PC-9 (cell line): ENCODE measurements at places on chromosomes 1 and 21.
A peak's percentile ranks its signal among the peaks of the same experiment; 100 is the strongest.

GRCh38 chr1:107357376-107357775 is 216.5 kb downstream of the NTNG1 start:
- no peak for DNase-seq

- DNase-seq, result no peak
Measured at GRCh38 chr1:161182214-161182613, 4.9 kb upstream of the B4GALT3 start.

DNA sequence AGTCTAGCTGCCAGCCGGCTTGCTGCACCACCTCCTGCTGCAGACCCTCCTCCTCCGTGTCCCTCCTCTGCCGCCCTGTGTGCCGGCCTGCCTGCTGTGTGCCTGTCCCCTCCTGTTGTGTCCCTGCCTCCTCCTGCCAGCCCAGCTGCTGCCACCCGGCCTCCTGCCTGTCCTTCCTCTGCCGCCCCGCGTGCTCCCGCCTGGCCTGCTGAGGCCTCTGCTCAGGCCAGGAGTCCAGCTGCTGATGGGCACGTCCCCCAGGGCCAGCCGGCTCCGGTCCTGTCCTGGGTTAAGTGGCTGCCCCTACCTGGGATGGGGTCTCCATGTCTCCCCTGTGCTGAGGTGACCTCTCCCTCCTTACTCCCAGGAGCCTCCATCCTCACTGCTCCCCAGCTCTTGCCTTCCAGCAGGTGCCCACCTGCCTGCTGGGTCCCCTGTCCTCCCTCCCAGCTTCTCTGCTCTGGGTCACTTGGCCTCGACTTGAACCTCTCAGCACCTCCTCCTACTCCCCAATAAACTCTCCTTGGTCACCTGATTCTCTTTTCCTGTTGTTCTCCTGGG is 870 bp downstream of the KRTAP10-8 start:
- no peak for DNase-seq

GRCh38 chr1:244074559-244075171 is 23.6 kb downstream of the ZBTB18 start:
- DNase-seq, result no peak

- DNase-seq, result no peak
Measured at GRCh38 chr1:100866041-100866900, 28.4 kb downstream of the EXTL2 start.

DNA sequence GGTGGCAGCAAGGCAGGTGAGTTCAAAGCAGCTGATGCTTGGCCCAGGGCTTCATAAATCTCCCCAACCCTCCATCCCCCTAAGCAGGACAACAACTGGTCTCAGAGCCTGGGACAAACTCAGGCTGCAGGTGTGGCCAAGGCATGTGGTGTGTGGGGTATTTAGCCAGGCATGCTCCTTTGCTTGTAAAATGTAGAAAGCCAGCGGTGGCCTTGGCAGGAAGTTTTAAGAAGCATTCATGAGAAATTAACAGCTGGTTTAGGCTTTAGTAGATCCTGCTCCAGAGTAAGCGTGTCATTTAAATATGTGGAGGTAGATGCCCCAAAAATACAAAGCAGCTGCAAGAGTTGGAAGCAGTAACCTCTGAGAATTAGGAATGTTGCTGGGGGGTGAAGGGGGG is 44.8 kb downstream of the NTPCR start:
- DNase-seq, result no peak

DNA sequence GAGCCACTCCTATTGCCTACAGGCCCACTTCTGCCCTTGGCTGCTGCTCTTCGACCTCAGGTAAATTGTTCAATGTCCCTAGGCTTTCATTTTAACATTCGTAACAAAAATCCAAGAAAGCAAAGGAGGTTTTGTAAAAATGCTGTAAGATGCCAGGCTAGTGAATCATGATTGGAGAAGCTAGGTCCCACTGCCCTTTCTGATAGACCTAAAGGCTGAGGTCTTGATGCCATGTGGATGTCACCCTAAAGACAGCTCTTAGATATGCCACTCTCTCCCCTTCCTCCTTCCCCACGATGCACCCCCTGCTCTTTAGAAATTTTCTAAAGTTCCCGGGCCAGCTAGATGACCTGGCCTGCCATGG is 9.9 kb upstream of the TMEM39B start:
- no peak for DNase-seq

DNA sequence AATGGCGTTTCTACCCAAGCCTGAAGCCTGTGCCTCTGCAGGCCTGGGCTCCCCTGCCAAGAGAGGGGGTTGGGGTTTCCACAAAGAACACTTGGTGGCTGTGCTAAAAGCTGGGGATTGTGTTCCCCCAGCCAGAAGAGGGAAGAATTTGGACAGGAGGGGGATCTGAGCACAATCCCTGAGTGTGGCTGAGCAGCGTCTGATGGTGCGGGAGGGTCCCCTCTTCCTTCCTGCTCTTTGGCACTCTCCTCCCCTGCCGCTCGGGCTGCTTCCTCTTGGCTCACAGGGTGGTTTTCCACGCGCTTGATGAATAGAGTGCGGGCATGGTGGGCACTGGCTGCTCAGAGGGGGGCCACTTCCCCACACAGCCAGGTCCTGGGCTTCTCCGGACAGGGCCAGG is 3.7 kb downstream of the GPR37L1 start:
- no peak for DNase-seq

DNA sequence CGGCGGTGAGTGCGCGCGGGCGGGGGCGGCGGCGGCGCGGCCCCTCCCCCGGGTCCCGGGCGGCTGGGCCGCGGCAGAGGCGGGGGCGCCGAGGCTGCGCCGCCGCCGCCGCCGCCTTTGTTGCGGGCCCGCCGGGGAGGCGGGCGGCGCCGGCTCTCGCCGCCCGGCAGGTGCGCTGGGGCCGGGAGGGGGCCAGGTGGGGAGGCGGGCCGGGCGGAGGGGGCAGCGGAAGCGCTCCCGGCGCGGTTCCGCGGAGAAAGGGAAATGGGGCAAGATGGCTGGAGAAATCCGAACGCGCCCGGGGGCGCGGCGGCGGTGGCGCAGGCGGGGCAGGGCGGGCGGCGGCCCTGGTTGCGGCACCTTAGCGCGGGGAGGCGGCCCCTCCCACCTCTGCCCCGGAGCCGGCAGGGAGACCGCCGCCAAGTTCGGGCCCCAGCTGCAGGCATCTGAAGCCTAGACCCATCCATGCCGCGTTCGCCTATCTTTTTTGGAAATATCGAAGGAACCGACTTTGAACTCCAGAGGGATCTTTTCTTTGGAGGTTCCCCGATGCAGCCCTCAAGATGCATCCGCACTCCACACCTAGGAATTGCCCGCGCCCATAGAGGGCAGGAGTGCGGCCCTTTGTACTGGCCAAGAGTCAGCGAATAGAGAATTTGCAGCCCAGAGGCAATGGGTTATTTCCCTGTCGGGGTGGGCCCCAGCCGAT is 479 bp downstream of the POGK start:
- DNase-seq, result peak; percentile 49

DNA sequence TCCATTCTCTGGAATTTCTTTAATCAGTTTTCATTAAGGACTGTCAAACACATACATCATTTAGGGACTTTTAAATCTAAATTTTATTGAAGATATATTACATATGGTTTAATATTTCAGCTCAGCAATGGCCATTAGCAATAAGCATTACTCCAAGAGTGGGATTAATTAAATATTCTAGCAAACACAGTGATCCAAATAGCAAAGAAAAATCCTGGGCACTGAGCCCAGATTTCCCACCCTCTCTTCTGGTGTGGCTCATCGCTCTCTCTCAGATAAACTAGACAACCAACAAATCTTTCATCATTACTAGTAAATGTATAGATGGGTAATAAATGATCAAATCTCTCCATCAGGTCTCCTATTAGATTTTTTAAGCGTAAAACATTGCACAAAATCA is 53.5 kb upstream of the FOXD3 start:
- no peak for DNase-seq

DNA sequence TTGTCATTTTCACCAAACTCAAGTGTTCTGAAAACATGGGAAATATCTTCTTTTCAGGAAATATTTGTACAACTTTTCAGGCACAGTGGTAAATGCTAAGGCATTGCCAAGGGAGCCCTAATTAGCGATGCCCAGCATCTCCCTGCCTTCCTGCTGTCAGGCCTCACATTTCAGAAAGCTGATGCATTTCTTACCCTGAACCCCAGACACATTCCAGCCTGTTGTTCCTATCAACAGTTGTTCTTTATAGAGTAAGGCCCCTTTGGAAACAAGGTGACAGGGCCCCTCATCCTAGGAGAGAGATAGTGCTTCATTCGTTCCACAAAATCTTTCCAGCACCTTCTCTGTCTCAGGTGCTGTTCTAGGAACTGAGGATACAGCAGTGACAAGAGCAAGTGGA is 135.9 kb upstream of the COA6 start:
- DNase-seq, result no peak
